ENCODE measurements at places on chromosomes 1 and 21.

GRCh38 chr1:154148807-154149206 lies 6.1 kb downstream of the NUP210L start:
- DNase-seq: no peak

- DNase-seq: no peak
These were observed 210.7 kb upstream of the PTBP2 start for GRCh38 chr1:96510911-96511310.

DNA sequence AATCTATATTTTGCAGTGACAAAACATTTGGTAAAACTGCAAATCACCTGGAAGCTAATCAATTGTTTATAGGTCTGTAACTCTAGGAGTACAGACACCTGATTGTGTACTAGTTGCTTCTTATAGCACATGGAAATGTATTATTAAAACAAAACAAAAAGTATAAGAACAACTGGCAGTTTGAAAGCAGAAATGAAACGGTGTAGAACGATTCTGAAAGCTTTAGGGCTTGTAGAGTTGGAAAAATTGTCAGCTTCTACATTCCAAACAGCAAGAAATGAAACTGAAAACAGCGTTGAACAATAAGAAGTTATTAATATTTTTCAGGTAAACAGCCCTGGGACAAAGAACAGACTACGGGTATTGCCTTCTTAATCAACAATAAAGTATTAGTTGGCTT lies 273.3 kb downstream of the OLFM3 start:
- DNase-seq: no peak

GRCh38 chr1:84888753-84889152 lies 4.3 kb downstream of the LPAR3 start:
- DNase-seq: no peak

DNA sequence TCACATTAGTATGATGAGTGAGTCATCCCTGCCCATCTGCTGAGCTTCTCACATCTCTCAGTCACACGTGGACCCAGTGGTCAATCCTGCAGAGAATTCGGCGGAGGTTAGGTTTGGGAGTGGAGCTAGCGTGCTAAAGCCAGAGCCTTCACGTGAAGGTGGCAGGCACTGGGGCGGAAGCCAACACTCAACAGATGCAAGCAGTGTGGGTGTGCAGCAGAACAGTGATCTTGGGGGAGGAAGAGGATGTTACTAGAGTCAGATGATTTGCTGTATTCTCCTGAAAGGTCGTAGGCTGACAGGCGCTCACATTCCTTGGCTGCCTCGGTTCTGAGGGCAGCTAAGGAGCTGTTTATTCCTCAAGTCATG lies 6.7 kb downstream of the C1orf115 start:
- DNase-seq: no peak
